ENCODE measurements at places on chromosomes 1 and 21. TPM values are rescaled to one million over a fixed set of nuclear protein-coding genes. Genes with fewer than 3 reads are reported as not detected.

DNA sequence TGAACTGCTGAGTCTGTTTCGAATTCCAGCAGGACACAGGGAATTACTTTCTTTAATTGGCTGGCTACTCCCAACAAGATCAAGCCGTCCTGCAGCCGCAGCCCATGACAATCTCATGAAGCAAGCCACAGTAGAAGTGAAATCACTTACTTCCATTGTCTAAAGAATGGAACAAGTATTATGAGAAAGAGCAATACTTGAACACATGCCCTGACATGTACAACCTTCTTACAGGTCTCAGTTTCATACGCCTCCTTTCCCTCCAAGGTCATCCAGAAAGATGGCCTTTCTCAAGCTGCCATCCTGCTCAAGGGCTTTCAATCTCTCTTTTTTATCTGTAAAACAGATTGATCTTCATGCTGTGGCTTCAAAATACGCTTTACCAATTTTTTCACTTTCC lies 85.1 kb downstream of the PCSK9 start:
- DNase-seq, result no peak

- no peak for DNase-seq
These were observed 35.4 kb downstream of the SELL start for GRCh38 chr1:169676001-169676400.

GRCh38 chr1:90045853-90046563 lies 51.1 kb downstream of the ZNF326 start:
- no peak for DNase-seq

GRCh38 chr1:210257698-210258529 lies 25.3 kb downstream of the SERTAD4 start:
- DNase-seq, result no peak

DNA sequence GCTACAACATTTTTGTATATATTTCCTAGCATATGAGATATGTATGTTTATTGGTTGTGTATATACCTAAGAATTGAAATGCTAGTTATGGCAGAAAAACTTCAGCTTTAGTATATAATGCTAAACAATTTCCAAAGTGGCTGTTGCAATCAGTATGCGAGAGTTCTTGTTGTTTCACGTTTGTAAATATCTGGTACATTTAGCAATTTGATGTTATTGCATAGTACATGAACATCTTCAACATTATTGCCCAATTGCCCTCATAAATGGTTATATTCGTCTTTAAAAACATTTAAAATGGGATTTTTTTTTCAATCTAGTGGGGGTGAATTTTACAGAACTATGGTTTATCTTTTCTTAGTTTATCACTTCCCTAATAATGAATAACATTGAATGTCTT lies 86.2 kb upstream of the HP1BP3 start:
- DNase-seq, result no peak

DNA sequence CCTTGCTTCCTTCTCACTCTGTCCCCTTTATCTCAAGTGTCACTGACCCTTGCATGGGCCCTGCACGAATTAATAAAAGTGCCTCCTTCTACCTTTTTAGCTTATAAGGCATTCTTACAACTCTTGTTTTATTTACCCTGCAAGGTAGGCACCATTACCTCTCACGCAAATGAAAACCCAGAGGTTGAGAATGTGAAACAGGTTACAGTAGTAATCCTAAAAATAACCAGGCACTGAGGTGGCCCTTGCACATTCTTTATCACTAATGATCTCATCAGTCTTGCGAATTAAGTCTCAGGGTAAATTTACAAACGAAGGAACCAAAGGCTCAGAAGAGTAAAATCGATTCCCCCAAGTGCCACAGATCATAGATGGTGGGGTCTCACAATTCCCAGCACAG lies 3.7 kb downstream of the GLIS1 start:
- no peak for DNase-seq

GRCh38 chr21:31298618-31299269 lies 45.3 kb downstream of the TIAM1 start:
- no peak for DNase-seq

- DNase-seq, result no peak
These were observed 68.3 kb upstream of the KIF26B start for GRCh38 chr1:245086389-245086969.

- no peak for DNase-seq
These were observed 117.7 kb upstream of the ETS2 start for GRCh38 chr21:38688068-38688467.

DNA sequence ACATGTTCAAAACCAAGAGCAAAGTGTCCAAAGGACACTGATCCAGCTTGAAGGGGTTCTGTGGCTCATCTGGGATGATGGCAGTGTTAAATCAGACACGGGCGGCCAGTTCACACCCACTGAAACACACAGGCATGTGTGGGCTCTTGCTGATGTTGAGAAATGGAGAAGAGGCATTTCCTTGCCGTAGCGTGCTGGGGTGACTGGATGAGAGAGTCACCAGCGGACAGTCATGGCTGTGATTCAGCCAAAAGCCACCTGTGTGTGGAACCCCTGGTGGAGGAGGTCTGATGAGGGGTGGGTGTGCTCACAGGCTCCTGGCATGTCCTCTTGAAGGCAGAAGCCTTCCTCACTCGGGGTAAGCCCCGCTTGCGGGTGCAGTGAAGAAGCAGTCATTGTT lies 7.2 kb downstream of the C1orf35 start:
- DNase-seq, result no peak

GRCh38 chr1:17375651-17376050 lies 3.7 kb downstream of the PADI6 start:
- no peak for DNase-seq

- no peak for DNase-seq
These were observed 4.8 kb upstream of the GNPAT start for GRCh38 chr1:231236208-231236591.

- peak; percentile 15 for DNase-seq
These were observed 61.1 kb upstream of the RAB4A start for GRCh38 chr1:229209816-229210215.

DNA sequence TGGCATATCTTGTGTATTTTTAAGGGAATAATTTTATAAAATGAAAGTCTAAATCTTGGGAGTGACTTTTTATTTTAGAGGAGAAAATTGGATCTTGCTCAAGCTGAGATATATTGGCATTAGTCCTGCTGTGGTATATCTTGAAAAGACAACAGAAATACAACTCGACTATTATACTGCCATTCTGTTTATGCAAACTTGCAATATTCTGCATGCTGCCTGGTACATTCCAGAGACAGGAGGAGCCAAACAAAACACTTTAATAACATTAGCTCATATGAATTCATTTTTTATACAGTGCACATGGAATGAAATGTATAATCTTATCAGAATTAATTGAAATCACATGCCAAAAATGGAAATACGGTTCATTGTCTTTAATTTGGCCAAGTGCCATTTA lies 176.0 kb upstream of the NRIP1 start:
- no peak for DNase-seq

DNA sequence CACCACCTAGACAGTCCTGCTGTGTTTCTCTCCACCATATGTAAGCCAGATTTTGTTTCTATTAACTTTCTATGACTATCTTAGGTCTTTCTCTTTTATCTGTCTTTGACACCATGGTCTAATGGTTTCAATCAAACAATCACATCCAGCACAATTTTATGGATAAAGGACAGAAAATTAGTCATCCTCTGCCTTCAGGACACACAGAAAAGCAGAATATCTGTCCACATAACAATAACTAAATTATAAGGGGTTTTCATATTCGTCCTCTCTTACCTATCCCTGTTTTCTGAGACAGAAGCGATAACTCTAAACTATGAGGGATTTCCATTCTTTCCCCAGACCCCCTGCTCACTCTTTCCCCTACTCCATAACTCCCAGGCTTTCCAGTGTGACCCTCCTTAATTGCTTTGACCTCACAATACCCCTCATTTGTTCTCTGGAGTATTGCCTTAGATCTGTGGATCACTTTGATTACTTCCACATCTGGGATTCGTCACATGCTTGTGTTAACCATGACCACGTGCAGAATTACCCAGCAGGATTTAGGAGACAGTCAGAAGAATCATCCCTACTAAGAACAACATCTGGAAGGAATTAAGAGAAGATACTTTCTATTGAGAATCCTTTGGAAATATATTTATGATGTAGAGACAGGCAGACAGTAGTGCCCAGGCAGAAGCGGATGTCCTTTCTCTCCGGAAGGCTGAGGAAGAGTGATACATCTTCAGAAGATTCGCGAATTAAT lies 108.2 kb upstream of the GREM2 start:
- DNase-seq, result no peak

DNA sequence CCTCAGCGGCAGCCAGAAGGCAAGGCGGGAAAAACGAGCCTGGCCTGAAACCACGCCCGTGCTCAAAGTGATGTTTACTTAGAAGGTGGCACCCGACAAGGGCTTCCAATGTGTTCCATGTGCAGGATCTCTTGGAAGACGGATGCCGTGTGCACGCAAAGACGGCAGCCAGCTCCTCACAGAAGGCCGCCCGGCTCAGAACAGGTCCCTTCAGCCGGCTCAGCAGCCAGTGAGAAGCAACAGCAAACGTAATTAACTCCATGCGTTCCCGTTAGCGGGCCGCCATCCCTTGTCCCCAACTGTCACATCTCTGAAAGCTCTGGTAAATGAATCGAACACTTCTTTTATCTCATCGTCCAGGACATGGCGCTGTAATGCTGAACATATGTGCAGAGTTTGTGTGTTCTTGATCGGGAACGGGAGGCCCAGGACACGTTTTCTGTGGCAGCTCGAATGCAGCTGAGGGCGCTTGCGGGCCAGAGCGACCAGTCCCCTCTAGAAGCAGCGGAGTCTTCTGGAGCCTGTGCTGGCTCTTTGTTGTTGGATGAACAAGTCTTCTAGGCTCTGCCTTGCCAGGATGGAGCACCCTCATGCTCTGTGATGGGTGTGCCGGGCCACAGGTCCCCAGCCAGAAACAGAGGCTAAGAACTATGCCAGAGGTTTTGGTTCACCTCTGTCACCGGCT lies 94.6 kb upstream of the ARHGEF16 start:
- DNase-seq, result no peak

GRCh38 chr1:63946866-63947491 lies 173.2 kb downstream of the ROR1 start:
- peak; percentile 87 for DNase-seq

- peak; percentile 21 for DNase-seq
These were observed 86.4 kb upstream of the F3 start for GRCh38 chr1:94627771-94628498.

- DNase-seq, result no peak
These were observed 5.6 kb upstream of the SH3D21 start for GRCh38 chr1:36300526-36300925.

- DNase-seq, result no peak
These were observed 47.1 kb downstream of the PHACTR4 start for GRCh38 chr1:28416509-28417194.

DNA sequence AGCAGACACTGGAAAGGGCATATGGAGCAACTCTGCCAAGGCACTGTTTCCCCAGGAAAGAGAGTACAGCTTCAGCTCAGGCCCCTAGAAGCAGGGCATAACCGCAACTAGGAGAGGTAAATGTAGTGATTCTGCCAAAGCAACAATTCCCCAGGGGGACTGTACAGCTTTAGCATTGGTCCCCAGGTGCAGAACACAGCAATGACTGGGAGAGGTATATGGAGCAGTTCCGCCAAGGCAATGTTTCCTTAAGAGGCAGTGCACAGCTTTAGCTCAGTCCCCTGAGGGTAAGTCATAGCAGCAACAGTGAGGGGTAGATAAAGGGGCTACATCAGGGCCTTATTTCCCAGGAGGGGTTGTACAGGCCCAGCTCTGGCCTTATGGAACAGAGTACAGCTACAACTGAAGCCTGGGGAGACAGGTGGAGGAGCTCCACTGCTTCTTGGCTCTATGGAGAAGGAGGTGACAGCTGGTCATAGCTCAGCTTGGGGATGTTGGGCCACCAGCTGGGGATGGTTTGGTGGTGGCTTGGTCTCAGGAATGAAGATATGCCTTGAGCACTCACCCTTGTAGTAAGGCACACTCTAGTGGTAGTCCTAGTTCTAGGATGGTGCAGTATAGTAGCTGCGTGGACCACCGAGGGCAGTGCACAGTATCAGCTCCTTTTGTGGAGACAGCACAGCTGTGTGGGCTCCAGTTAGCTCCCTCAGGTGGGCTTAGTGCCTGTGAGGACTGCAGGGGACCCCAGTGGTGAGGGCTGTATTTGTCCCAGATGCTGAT lies 582.7 kb downstream of the PTPRC start:
- DNase-seq, result no peak

The MCOLN2 gene
- not detected for total RNA-seq

The CHI3L2 gene
- total RNA-seq, result not detected

The LCE6A gene
- total RNA-seq, result not detected

The TFF2 gene
- total RNA-seq, result not detected

The ZNF695 gene
- 1.9 TPM for total RNA-seq

The ITLN2 gene
- total RNA-seq, result not detected

The SLC22A15 gene
- total RNA-seq, result 4.5 TPM

The TRIM67 gene
- total RNA-seq, result 0.39 TPM
